ENCODE measurements at places on chromosomes 1 and 21.

- no peak for DNase-seq
Observed at GRCh38 chr1:46011121-46011695, 121.2 kb downstream of the PIK3R3 start.

GRCh38 chr1:80987824-80988223 lies 812.9 kb upstream of the ADGRL2 start:
- DNase-seq, result no peak

- no peak for DNase-seq
Observed at GRCh38 chr1:2480986-2481364, 4.9 kb downstream of the PLCH2 start.

GRCh38 chr1:232557096-232557495 lies 72.8 kb downstream of the SIPA1L2 start:
- DNase-seq, result no peak

DNA sequence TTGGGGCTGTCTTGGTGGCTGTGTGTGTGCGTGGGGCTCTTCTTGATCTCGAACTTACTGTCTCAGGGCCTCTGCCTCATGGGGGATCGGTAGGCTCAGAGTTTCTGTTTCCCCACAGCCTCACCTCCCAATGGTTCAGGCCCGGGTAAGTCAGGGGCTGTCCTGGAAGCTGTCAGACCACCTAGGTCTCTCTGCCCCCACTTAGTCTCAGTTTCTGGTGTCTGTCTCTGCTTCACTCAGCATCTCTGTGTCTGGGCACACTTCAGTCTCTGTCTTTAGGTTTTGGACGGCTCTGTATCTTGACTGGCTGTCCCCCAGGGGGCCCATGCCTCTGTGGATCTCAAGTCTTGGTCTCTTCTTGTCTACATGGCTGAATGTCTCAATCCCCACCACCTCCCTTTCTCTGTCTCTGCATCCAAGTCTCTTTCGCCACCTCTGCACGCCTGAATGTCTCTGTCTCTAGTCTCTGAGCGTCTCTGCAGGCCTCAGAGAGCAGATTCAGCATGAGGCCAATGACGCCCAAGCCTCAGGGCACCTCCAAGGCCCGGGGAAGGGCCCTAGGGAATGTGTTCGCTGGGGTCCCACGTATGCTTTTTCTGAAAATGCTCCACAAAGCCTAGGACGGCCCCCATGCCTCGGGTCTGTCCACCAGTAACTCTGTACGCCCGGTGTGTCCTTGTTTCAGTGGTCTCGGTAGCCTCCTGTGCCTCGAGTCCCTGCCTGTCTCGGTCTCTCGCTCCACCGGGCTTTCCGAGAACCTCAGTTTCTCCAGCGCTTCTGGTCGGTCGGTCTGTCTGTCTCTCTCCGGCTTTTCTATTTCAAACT lies 818 bp downstream of the FHL3 start:
- no peak for DNase-seq

GRCh38 chr1:82323144-82323841 lies 522.6 kb downstream of the ADGRL2 start:
- DNase-seq, result no peak

- no peak for DNase-seq
Observed at GRCh38 chr1:58949551-58950220, 165.8 kb upstream of the JUN start.

- DNase-seq, result no peak
Observed at GRCh38 chr1:212814537-212815334, 23.0 kb downstream of the TATDN3 start.

- no peak for DNase-seq
Observed at GRCh38 chr1:12031039-12031980, 12.0 kb downstream of the MIIP start.

DNA sequence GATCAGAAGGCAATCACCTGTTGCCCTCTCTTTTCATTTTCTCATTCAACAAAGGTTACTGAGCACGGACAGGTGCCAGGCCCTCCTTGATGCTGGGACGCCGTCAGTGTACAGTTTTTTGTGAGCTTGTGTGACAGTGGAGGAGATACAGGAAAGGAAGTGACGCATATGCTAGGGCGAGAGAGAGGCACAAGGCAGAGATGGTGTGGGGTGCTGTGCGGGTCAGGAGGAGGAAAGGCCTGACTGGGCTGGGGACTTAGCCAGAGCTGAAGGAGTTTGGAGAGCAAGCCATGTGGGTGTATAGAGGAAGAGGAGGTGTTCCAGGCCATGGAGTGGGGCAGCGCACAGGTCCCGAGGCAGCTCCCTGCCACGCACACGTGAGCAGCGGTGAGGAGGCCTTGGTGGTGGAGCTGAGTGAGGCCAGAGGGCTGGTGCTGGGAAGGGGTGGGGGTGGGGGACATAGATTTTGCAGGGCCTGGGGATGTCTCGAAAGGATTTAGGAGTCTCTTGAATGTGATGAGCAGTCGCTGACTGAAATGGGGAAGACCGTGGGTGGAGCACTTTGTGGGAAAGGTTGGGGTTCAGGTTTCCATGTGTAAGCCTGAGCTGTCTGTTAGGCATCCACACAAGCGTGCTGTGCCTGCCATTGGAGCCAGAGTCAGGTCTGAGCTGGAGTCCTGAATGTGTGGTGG lies 46.0 kb downstream of the TRAPPC10 start:
- no peak for DNase-seq
